ENCODE measurements at places on chromosomes 6 and 20.

GRCh38 chr6:11769811-11770545, 8.6 kb downstream of the ADTRP start:
- DNase-seq: peak; percentile 47

GRCh38 chr20:19996222-19996621, 20.9 kb upstream of the NAA20 start:
- no peak for DNase-seq

GRCh38 chr6:129033180-129033579, 150.2 kb downstream of the LAMA2 start:
- no peak for DNase-seq

DNA sequence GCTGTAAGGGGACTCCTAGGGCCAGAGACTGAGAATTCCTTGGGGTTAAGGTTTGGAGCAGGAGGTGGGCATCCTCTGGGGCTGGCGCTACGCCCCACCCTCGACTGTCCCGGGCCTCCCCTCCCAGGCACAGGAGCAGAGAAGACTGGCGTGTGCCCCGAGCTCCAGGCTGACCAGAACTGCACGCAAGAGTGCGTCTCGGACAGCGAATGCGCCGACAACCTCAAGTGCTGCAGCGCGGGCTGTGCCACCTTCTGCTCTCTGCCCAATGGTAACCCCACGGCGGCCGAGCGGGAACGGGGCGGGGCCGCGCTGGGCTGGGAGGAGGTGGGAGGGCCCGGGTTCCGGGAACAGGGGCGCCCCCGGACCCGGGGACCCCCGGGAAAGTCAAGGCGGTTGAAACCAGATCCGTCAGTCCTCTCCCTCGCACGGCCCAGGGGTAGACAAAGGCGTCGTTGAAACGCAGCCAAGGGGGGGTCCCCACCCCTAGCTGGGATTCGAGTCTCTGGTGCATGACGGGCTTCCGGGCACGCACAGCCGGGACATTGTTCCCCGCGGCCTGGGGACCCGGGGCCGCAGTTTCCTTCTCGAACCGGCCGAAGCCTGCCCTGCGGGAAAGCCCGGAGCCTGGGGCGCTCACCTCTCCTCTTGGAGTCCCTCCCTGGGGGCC, 844 bp downstream of the WFDC2 start:
- peak; percentile 8 for DNase-seq

- DNase-seq: no peak
These were observed 17.7 kb downstream of the FAM83B start for GRCh38 chr6:54864272-54864671.

Measured in amniotic epithelial cell (primary cell).